Mesenchymal stem cell (in vitro differentiated cells and primary cell): ENCODE measurements at places on chromosomes 16 and 17.

DNA sequence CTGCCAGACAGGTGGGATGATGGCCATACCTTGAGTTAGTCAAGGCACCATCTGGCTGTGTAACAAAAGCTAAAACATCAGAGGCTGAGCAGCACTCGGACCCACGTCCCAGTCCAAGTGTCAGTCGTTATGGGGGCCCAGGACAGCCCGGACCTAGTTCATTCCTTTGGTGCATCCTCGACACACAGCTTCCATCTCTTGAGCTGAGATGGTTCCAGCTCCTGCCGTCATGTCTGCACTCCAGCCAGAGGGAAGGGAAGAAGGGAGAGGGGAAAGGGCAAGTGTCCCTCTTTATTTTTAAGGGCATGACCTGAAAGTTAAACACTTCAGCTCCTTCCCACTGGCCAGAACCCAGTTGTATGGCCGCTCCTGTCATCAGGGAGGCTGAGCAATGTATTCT is 218.0 kb downstream of the SEC14L1 start:
- no peak for DNase-seq

DNA sequence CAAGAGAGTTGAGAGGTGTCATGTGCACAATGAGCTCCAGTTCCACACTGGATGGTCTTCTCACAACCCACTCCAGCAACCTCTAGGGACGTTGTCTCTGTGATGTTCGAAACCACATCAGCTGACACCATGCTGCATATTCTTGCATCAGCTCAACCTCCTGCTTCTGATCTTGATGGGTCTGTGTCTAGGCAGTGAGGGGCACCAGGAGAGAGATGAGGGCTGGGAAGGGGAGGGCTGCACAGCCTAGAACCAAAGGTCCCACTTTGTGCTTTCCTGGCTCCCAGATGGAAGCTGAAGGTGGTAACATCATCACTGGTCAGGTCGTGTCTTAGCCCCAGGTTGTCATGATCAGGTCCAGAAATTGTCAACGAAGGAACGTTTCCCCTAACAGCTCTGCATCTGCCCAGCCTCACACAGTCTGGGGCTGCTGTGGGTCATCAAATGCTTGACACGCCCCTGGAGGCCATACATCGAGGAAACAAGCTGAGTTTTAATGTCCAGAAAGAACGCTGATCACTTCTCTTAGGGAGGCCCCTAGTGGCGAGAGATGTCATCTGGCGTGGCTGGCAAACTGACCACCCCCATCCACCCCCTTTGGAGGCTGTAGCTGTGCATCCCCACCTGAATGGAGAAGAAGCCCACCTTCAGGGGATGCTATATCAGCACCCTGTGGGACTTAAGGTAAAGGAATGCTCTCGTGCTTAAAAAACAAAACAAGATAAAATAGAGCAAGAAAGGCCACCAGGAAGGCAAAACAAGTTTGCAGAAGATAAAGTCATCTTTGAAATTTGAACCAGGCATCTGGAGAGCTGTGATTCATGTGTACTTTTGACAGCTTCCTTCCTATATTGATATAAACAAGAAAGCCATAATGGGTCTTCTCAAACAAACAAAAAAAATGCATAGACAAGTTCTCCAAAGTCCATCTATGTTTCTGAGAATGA is 58.3 kb downstream of the WIPI1 start:
- DNase-seq = peak; percentile 93

GRCh38 chr17:412211-413015 is 59.8 kb upstream of the RPH3AL start:
- peak; percentile 60 for DNase-seq

- DNase-seq = peak; percentile 92
Measured at GRCh38 chr16:85162478-85163277, 50.4 kb upstream of the CIBAR2 start.

DNA sequence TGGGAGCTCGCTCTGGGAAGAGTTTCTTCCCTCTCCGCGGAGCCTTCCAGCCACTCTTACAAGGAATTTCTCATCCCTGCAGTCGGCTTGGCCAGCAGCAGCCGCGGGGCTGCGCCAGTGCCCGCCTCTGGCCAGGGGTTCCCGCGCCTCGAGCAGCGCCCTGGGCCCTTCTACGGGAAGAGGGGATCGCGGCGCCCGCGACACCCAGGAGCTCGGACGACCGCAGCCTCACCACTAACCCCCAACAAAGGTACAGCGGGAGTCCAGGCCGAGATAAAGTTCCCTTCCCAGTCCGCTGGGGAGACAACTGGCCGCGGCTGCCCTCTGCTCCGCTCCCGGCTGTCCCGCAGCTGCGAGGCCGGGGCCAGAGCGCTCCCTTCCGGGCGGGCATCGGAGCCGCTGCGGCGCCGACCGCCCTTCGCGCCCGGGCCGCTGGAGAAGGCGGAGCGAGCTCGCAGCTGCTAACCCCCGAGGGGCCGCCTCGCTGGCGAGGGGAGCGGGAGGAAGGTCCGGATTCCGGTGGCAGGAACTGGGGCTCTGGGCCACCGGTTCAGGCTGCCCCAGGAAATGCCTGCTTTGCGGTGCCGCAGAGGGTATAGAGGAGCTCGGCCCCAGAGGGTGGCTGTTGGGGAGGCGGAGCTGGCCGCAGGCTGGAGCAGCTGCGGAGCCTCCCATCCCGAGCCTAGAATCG is 3.6 kb upstream of the HS3ST3B1 start:
- DNase-seq = peak; percentile 68
